ENCODE measurements at places on chromosomes 6 and 20.
A peak's percentile ranks its signal among the peaks of the same experiment; 100 is the strongest.

GRCh38 chr20:1302685-1303541 lies 26.0 kb downstream of the SDCBP2 start:
- DNase-seq: no peak

DNA sequence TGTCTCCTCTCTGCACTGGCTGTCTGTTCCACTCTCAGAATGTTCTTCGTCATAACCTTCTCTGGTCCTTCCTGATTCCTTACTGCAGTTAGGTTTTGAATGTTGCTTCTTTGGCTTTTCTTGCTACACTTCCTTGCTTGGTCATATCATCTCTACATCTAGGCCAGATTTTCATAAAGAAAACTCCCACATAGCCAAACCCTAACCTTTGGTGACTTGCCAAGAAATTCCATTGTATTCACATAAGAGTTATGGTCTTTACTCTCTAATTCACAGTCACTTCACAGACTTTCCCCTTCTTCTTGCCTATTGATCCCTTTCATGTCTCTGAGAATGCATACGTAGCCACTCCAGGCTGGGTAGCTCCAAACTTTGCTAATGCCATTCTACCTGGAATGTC lies 41.9 kb upstream of the SIM1 start:
- DNase-seq: no peak

- no peak for DNase-seq
Observed at GRCh38 chr6:113120582-113121285, 736.4 kb upstream of the MARCKS start.

DNA sequence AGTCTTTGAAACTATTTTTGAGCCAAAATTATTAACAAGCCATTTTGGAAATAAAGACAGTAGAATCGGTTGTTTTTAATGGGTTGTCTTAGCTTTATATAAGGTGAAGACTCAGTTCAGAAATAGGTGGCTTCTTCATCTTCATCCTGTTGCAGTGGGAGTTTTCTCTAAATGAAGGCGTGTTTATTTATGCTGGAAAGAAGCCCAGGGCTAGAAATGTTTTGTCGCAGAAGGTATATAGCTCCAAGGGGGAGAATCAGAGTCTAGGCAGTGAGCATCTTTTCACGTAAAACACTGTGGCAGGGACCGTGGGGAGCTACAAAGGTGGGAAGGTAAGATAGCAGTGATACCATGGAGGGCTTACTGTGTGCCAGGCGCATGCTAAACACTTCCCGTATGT lies 34.3 kb downstream of the FARS2 start:
- DNase-seq: no peak

DNA sequence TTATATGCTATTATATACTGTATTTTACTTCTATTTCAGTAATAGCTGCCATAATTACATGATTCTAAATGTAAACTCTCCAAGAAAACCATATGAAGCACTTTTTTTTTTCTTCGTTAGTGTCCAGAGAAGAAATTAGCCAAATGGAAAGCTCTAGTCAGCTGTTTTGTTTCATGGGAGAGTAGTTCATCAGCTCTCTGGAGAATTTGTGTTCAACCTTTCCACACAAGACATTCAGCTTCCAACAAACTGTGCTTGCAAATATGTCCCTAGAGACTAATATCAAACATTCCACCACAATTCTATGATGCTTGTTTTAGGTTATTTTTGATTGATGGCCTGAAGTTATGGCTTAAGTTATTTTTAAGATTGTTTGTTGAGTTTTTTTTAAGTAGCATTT lies 19.5 kb downstream of the FHL5 start:
- DNase-seq: no peak

- no peak for DNase-seq
Observed at GRCh38 chr6:34457742-34458735, 7.8 kb upstream of the PACSIN1 start.

DNA sequence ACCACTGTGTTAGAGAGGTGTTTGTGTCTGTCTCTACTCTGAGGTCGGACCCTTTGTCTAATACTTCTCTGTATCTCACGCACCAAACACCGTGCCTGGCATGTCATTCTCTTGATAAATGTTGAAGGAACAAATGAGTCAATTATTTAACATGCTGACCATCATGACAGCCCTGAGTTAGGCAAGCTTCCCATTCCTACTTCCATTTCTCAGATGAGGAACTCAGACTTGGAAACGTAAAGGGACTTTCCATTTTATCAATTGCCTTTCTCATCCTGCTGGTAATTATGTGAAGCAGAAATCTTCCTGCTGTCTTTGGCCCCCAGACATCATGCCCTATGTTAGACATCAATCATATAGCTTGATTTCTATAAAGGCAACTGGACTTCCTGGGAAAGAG lies 227.0 kb upstream of the ECI2 start:
- no peak for DNase-seq

DNA sequence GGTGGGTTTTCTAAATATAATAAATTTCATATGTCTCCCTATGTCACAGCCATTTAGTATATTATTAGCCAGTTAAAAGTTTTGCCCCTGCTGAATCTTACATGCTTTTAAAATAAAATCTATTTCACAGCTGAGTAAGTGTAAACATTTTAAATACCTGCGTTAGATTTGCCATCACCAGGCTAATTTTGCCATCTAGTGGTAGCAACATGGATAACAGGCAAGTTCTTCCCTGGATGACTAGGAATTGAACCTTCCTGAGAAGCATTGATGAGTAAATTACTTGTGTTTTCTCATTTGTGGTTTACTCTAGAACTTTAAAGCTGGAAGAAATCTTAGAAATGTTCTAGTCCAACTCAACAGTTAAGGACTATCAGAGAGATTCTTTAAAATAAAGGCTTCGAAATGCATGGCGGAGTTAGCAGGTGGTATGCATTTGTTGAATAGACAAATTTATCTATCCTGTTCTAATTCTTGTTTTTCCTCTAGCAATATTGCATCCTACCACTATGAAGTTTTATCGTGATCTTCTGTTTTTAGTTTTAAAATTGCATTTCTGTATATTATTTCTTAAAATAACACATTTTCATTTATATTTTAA lies 2.6 kb downstream of the PRSS35 start:
- peak; percentile 37 for DNase-seq

DNA sequence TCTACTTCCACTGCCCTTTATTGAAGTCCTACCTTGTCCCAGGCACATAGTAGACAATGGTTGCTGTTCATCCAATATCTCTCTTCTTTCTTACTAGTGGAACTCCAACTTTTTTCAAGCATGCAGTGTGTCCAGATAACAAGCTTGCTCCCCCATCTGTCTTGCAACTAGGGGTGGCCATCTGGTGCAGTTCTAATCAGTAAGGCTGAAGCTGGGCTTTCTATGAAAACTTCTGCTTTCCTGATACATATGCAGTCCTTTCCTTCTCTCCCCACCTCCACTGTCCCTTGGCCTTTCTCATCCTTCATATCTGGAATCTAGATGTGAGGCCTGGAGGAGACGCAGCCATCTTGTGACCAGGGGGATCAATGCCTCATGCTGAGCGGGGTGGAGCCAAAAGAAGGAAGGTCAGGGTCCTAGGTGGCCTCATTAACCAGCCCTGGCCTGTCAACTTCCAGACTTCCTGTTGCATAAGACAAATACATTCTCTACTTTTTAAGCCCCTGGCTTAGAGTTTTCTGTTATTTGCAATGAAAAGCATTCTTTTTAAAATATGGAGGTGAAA lies 59.6 kb upstream of the ZFP64 start:
- no peak for DNase-seq

Data from NCI-H1105 treated with DMSO at 0.1 percent for 48 hours (cell line).